ENCODE measurements at places on chromosomes 6 and 20.
A peak's percentile ranks its signal among the peaks of the same experiment; 100 is the strongest.

GRCh38 chr6:105733556-105734162, 330.8 kb upstream of the PREP start:
- DNase-seq: peak; percentile 35

- peak; percentile 75 for DNase-seq
These were observed 734 bp downstream of the TPBG start for GRCh38 chr6:82364087-82365015.

- DNase-seq: no peak
These were observed 41.9 kb upstream of the BHLHE23 start for GRCh38 chr20:63048516-63049190.

DNA sequence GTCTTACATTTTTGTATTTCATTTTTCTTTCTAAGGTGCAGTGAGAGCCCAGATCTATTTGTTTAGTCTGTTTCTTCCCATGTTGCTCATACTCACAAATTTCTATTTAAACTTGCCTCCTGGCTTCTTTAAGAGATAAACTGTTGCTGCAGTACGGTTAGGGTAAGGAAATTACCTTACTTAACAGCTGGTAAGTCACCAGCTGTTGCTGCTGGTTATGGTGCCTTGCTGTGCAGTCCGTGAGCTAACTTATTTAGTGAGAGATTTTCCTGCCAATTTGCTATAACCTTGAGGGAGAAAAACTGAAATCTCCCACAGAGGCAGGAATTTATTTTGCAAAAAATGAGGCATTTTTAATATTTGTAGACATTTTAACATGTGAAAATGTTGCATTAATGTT, 261.0 kb downstream of the UST start:
- peak; percentile 44 for DNase-seq

DNA sequence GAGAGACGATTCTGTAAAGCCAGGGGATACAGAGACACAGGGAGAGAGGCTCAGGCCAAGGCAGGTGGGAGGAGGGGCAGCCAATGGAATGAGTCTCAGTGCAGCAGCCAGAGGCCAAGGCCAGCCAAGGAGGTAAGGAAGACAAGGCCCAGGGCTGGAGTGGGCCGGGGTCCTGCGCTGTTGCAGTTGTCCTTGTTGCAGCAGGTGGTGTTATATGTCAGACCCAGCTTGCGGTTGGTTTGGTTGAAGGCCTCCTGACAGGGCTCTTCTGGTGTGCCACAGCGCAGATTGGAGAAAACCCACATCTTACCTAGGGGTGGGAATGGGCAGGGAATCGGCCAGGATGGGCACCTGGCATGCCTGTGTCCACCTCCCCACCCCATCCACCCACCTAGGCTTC, 2.5 kb downstream of the LY6G6C start:
- no peak for DNase-seq

DNA sequence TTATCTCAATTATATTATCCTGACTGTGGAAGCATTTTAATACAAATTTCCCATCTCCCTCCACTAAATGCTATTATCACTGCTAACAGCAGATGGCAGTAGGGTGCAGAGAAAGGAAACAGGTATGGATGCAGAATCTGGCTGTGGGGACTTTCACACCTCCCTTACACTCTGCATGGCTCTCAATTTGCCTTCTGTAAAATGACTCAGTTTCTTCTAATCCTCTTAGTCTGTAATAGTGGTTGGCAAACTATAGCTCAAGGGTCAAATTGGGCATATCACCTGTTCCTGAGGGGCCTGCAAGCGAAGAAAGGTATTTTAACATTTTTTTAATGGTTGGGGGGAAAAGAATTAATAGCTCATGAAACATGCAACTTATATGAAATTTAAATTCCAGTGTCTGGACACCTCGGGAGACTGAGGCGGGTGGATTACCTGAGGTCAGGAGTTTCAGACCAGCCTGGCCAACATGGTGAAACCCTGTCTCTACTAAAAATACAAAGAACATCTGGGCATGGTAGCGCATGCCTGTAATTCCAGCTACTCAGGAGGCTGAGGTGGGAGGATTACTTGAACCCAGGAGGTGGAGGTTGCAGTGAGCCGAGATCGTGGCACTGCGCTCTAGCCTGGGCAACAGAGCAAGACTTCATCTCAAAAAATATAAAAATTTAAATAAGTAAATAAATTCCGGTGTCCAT, 83.5 kb downstream of the ZMYND8 start:
- peak; percentile 78 for DNase-seq

DNA sequence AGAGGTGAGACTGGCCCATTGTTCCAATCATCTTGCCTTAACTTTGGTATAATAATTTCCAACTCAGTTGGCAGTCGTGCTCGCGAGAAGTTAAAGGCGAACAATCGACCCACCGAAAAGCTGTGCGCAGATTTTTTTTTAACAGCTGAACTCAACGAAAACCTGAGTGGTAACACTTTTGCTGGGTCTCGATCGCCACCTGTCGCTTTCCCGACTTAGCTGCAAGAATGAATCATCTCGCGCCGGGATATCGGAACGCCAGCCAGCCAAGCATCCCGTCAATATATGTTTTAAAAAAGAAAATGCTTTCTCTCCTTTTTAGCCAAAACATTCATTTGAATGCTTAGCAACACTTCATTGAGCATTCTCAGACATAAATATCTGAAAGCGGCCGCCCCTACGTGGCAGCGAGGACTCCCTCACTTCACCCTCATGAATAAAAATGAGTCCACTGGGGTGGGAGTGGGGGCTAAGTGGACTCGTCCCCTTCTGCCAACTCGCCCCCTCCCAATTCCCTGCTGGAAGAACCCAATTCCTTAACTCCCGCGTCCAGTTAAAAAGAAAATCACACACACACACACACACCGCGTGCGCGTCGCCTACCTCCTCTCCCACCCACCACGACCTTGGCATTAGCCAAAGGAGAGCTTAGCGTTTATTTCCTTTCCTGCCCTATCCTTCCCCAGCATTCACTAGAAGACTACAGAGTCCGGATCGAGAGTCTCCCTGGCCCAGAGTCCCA, 1.5 kb downstream of the COL12A1 start:
- peak; percentile 95 for DNase-seq

DNA sequence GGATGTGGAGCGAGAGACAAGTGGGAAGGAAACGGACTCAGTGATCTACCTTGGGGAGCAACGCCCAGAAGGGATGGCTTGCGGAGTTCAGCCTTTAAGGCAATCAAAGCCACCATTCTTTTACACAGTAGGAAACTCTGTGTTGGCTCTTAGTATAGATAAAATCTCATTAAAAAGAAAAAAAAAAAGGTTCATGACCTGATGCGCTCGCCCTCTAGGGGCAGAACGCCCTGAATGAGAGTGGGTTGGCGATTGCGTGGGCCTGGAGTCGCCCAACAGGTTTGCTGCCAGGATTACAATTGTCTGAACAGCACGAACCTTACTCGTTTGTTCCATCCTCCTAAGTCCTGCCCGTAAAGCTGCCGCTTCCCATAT, 1.2 kb downstream of the TPD52L1 start:
- peak; percentile 46 for DNase-seq

DNA sequence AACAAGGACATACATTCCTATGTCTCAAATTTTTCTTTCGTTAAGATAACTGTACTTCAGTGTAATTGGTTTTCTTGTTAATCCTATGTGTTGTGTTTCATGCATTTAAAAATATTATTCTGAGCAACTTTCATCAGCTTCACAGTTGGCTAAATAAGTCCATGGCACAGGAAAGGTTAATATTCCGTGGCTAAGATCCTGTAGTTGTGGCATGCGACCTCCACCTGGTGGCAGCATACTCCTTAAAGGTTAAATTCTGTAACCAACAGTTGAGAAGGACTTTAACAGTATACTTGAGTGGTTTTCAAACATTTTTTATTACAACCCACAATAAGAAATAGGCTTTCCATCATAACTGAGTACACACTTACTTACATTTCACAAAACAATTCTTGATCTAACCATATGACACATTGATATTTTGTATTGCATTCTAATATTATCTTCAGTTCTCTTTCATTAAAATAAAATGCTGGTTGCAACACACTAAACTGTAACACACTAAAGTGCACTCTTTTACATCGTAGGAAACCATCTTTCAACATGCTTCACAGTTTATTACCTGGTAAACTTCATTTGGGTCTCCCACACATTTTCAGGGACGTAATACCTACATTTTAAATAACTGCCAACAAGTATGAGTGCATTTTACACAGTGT, 118.3 kb downstream of the SLX4IP start:
- DNase-seq: peak; percentile 83

GRCh38 chr20:1473246-1474220, 6.9 kb upstream of the NSFL1C start:
- DNase-seq: no peak

DNA sequence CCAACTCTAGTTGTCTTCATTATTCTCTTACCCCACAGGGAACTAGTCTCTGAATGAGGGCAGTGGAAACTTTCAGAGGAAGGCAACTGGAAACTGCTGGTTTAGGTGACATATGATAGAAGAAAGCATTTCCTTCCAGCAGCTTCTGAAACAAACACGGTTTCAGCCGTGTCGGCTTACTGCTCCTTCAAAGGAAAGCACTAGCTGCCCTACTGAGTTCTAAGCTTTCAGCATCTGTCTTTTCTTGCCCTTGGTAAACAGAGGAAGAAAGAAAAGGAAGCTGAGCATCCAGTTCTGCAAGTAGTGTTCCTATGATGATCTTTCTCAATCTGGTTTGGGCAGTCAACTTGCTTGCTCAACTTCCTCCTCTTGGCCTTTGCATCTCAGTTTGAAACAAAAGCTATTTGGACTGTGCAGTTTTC, 117.5 kb upstream of the CEP85L start:
- DNase-seq: no peak

- DNase-seq: peak; percentile 11
These were observed 32.9 kb downstream of the FILIP1 start for GRCh38 chr6:75460681-75461080.

DNA sequence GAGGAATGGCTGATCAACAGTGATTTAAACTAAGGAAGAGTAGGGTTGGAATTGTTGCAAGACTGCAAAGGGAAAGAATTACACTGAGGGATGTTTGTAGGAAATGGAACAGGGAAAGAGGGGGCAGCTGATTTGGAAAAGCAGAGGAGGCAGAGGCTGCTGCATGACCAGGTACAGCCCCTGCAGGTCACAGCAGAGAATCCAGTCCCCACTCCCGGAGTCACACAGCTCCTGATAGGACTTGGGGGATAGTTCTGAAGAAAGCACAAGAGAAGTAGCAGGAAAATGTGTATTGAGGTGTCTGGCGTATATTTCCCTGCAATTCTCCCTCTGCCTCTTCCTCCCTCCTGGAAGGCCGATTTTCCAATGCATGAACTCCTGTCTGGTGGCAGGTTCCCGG, 92.5 kb upstream of the PDE10A start:
- DNase-seq: no peak

- peak; percentile 61 for DNase-seq
These were observed 3.7 kb downstream of the OGFR start for GRCh38 chr20:62808211-62808865.

DNA sequence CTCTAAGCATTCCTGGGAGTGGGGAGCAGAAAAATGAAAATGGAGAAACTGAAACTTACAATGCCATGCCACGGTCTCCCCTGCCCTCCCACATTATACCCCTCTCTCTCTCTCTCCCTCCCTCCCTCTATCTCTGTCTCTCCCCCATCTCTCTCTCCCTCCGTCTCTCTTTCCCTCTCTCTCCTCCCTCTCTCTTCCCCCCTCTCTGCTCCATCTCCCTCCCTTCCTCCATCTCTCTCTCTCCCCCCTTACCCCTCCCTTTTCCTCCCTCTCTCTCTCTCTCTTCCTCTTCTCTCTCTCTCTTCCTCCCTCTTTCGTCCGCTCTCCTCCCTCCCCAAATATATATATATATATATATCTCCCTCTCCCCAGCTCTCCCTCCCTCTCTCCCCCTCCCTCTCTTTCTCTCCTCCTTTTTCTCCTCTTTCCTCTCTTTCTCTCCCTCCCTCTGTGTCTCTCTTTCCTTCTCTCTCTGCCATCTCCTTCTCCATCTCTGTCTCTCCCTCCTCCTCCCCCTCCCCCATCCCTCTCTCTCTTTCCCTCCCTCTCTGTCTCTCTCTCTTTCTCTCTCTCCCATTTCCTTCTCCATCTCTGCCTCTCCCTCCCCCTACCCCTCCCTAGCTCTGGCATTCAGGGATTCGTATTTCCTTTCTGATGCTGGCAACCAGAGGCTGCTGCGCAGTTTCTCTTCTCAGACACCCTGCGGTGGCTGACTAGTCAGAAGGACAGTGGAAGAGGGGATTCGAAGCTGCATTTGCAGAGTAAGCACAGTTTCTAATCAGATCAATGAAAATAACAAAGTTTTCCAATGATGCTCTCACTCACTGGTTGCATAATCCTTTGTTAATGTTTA, 13.9 kb upstream of the VAPB start:
- DNase-seq: peak; percentile 91

GRCh38 chr20:39214828-39215227, 252.7 kb downstream of the DHX35 start:
- DNase-seq: no peak

- no peak for DNase-seq
These were observed 978 bp downstream of the WFDC6 start for GRCh38 chr20:45538209-45538799.

DNA sequence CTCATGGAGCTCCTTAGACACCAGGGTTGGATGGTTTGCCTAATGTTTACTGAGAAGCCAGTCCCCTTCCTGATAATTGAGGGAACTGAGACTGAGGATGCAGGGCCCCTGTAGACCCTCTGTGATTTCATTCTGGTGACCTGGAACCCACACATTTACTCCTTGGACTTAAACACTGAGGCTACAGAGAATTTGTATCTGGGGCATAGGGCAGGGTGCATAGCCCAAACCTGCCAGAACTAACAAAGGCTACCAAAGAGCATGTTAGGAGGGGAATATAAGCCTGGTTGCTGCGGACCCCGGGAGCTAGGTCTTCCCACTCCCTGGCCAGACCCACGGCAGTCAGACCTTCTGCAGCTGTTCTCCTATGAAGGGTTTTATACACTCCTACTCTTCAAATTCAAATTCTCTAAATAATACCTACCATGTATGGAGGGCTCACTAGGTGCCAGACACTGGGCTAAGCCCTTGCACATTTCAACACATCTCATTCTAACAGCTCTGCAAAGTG, 19.7 kb downstream of the DAAM2 start:
- no peak for DNase-seq
